ENCODE measurements at places on chromosomes 1 and 21. TPM values are rescaled to one million over a fixed set of nuclear protein-coding genes. Genes with fewer than 3 reads are reported as not detected.
A peak's percentile ranks its signal among the peaks of the same experiment; 100 is the strongest.

DNA sequence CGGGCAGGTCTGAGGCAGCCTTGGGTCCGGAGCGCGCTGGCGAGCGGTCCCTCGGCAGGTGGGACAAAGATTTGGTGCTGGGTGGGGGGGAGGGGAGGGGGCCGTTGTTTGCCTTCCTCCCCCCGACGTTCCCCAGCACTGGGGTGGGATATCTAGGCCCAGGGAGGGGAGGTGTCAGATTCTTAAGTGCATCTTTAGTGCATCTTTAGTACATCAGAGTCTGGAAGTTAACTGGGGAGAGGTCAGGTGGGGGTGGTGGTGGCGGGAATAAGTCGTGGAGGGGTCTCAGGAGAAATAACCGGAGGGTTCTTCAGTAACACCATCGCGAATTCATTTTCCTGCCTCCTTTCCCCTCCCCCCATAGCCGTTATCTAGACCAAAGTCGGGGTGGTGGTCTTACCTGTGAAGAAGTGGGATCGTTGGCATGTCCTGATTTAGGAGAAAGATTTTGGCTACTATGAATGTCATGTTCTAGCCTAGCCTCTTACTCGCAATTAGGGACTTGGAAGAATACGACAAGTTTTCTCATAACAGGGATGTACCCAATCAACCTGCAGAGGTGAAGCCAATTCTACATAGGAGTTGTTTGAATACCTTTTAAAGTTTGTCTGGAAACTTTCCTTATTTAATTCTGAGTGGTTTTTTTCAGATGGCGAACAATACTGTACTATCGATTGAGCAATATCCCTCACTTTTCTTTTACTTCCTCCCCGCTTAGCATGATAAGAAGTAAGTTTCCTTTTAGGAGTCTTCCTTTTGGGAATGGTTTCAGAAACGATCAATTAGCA, 886 bp downstream of the ZMYM4 start:
- no peak for DNase-seq

The MDM4 gene
- 101 TPM for total RNA-seq

DNA sequence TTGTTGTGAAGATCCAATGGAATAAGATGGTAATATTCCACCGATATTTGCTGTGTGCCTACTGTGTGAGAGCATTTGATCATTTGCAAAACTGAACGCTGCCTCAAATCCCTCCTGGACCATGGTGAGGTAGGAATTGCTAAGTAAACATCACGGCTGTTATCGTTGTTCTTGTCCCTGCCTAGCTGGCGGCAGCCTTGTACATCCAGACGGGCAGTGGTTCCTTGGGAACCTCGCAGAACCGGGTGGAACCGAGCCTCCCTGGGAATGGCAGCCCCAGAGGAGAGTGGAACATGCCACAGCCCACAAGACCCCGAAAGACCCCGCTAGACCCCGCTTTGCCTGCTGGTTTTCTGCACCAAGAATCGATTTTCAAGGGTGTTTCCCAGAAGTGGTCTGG, 60.9 kb downstream of the TAS1R2 start:
- no peak for DNase-seq

DNA sequence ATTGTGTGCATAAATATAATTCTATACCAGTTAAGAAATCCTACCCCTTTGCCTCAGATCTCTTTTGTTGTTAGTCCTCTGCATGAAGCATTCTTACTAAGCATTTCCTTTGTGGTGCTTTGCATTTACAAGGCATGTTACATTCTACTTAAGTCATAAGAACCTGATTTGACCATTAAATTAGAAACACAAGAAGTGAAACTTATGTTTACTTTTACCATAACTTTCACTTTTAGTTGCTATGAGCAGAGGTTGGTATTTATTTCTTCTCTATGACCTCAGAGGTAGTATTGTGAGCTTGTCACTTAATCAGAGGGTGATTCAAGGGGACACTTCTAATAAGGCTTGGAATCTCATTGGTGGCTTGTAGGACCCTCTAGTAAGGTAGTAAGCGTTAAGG, 9.0 kb downstream of the FAM20B start:
- no peak for DNase-seq

The EDN2 gene
- 1.0 TPM for total RNA-seq

The ALX3 gene
- total RNA-seq: 1.4 TPM

DNA sequence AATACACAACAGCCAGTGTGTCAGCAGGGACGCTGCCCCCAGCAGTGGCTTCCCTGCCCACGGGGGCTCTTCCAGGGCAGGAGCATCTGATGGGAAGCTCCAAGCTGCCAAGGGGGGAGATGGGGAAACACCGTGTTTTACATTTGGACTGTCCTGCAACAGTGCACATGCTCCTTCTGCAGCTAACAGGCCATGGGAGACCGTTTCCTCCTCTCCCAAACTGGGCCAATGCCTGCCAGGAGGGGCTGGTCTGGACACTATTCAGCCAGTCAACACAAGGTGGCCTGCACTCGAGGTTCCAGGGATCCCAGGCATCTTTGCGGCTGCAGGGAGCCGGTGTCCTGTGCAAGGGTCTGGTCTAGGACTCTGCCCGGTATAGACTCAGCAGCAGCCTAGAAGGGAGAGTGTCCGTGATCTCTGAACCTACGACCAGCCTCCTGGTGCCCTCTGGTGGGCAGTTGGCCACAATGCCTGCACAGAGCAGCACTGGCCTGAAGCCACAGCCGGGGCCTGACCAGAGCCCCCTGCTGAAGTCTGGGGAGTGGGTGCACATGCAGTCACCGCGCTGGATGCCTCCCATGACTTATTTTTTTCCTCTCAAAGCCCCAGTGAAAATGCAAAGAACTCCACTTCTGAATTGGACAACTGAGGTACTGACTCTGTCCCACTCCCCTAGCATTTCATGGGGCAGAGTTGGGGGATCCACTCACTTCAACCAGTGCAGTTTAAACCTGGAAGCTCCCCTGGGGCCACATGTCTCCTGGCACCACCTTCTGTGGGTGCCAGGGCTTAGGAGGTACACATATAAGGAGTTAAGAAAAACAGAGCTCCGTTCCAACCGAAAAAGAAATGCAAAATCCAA, 33.3 kb downstream of the RCC2 start:
- DNase-seq: peak; percentile 77

GRCh38 chr1:26972390-26972789, 12.1 kb upstream of the KDF1 start:
- DNase-seq: no peak

The KRTAP21-2 gene
- not detected for total RNA-seq

The PAFAH2 gene
- 21.1 TPM for total RNA-seq

GRCh38 chr1:179030130-179030529, 4.4 kb downstream of the FAM20B start:
- DNase-seq: no peak

GRCh38 chr1:178725466-178726086, 532 bp downstream of the RALGPS2 start:
- peak; percentile 73 for DNase-seq

DNA sequence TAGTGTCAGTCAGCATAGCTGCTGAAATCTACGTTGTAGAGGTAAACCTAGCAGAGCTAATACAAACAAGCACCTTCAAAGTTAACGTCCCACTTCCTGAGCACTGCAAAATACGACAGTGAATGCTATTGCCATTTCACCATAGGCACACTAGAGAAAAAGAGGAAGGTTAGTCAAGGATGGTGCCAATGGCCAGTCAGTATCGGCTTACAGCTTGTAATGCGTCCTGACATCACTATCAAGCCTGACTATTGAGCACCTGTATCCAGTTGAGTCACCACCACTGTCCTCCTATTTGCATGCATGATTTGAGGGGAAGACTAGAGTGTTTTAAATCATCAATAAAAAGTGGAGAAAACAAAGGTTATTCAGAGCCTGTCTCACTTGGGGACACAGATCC, 34.4 kb downstream of the NUCKS1 start:
- DNase-seq: no peak

- no peak for DNase-seq
Measured at GRCh38 chr1:204600968-204601367, 84.6 kb downstream of the LRRN2 start.

The RIPPLY3 gene
- total RNA-seq: 0.93 TPM

The MCOLN2 gene
- total RNA-seq: 0.19 TPM

DNA sequence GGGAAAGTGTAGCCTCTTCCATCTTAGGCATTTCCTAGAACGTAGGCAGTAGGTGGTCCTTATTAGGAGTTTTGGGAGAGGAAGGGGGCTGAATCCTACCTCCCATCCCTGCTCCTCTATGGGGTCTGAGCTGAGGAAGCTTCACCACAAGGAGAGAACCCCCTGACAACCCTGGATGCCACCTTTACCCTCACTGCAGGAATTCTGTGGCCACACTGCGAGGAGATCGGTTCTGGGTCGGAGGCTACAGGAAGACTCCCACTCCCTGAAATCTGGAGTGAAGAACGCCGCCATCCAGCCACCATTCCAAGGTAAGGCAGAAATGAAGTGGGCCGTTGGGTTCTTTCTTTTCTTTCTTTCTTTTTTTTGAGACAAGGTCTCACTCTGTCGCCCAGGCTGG, 1.5 kb downstream of the MX1 start:
- DNase-seq: no peak

DNA sequence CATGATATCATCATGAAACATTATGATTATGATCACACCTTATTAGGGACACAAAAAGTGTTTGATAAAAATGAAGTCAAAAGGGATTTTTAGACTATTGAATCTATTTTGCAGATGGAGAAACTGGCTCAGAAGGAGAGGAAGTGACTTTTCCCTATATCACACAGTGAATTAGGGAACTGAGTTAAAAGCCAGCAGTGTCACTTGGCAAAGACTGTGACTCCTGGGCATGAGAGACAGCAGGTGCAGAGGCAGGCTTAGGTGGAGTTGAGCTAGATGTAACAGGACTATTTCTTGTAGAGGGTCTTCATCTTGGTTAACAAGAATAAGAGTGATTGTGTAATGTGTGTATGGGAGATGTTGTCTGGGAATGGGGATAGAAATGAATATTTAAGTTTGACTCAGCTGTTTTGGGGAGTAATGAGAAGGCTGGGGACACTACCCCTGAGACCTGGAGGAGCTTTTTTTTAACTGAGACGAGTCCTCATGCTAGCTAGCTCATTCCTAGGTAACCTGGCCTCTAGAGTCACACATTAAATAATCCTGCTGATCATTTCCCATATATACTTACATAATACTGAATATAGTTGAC, 1.0 kb upstream of the CD84 start:
- DNase-seq: no peak

The TTC22 gene
- total RNA-seq: 7.0 TPM

DNA sequence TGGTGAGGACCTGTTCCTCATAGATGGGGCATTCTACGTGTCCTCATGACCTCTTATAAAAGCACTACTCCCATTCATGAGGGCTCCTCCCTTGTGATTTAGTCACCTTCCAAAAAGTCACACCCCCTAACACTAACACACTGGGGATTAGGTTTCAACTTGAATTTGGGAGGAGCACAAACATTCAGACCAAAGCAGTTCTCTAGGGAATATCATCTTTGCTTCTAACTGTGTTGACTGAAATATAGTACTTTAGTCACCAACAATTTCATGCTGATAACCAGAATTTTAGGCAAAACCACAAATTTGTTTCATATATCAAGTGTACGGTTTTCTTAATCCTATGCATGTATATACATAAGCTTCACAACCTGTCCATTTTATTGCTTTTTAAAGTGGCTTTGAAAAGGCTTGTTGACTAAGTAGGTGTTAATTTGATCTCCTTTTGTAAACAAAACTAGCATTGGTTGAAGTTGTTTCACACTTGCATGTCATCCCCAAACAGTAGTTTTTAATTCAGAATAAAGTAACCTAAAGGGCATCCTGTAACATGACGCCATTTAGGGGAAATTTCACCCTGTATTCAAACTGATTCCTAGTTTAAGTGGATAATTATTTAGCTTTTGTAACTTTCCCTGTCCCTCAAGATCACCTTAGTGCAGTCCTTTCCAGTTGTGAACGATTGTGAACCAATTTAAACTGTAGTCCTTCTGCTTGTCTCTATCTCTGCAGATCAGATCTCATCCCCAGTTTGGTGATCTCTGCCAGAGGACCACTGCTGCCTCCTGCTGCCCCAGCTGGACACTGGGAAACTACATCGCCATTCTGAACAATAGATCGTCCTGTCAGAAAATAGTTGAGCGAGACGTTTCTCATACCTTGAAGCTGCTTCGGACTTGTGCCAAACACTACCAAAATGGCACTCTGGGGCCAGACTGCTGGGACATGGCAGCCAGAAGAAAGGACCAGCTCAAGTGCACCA, 141.1 kb downstream of the TLR5 start:
- no peak for DNase-seq

- DNase-seq: no peak
Measured at GRCh38 chr1:241250465-241250864, 106.5 kb downstream of the RGS7 start.

DNA sequence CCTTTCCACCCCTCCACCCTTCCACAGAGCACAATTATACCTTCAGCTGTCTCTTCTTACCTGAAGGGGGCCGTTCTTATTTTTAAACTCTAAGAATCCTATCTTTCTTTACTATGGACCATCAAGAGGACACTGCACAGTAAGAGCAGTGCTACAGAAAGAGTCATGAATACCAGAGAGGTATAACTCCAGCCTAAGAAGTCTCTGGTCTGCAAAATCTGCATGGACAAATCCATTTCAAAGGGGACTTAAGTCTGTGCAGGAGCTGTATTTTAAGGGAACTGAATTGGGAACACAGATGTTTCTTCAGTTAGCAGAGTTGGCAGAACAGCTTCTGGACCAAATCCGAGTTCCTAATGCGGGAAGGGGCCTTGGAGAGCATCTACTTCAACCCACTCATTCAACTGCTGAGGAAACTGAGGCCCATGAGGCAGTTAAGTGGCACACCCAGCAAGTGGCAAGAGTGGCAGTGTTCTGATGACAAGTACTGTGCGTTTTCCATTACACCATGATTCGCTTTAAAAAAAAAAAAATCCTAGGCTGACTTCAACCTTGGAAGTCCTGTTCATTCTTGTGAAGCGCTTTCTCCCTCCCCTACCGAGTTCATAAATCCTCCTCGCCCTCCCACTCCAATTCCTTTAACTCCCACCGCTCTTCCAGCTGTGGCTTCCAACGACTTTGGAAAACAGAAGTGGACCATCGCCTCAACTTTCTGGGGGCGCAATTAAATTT, 1.8 kb downstream of the PLPP3 start:
- no peak for DNase-seq

The TDRD5 gene
- total RNA-seq: 0.52 TPM

GRCh38 chr1:174007851-174008250, 14.3 kb downstream of the RC3H1 start:
- DNase-seq: no peak

DNA sequence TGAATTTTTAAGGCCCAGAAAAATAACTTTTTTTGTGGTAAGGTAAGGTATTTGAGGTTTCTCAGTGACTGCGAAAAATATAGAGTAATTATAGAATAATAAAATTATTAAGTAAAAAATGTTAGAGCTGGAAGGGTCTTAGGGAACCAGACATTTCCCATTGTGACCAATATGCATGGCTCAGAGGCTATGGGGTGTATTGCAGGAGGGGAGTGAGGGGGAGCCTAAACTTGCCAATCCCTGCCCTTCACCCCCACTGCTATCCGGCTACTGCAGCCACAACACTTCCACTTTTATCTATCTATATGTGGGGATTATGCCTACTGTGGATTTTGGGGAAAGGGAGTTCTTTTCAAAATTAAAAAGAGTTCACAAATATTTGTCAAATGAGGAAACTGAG, 7.6 kb upstream of the GADD45A start:
- DNase-seq: no peak

The FCAMR gene
- not detected for total RNA-seq

The OR2M3 gene
- total RNA-seq: not detected

Data from type B pancreatic cell (in vitro differentiated cells).